Lung (tissue), 17 donors: ENCODE measurements at places on chromosomes 2 and 18.
A peak's percentile ranks its signal among the peaks of the same experiment; 100 is the strongest.

DNA sequence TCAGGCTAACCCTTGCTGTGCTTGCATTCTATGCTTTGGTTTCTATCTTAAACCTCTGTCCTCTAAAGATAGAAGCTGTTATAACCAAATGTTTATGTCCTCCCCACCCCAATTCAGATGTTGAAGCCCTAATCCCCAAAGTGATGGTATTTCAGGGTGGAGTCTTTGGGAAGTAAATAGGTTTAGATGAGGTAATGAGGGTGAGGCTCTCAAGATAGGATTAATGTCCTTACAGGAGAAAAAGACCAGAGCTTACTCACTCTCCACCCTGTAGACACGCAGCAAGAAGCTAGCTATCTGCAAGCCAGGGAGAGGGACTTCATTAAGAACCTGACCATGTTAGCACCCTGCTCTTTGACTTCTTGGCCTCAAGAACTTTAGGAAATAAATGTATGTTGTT, 362.5 kb downstream of the ERBB4 start:
- DNase-seq: no peak

DNA sequence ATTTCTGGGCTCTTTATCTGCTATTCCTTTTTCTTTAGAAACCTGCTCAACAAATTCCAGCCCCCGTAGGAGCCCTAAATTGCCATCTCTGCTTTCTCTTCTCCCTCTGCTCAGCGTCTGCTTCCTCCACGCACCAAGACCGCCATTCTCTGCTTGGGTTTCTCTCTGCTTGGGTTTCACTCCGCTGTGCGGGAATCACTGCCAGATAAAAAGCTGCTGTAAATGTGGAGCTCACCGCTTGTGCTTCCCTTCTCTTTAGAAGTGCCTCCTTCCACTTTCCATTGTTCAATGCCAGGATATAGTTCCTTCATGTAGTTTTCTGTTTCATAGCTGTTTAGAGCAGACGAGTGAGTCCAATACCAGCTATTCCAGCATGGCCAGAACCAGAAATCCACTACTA, 45.9 kb downstream of the TMEM237 start:
- DNase-seq: no peak

GRCh38 chr2:203772456-203773165, 66.2 kb downstream of the CD28 start:
- no peak for DNase-seq

- no peak for DNase-seq
These were observed 98.0 kb upstream of the TTN start for GRCh38 chr2:178905261-178905660.

- peak; percentile 76 for DNase-seq
These were observed at the start of gene CAVIN2 for GRCh38 chr2:191846515-191847476. Gene CAVIN2 (minus strand): TSS chr2:191847088. CDS start chr2:191846925, 163 bp downstream.

DNA sequence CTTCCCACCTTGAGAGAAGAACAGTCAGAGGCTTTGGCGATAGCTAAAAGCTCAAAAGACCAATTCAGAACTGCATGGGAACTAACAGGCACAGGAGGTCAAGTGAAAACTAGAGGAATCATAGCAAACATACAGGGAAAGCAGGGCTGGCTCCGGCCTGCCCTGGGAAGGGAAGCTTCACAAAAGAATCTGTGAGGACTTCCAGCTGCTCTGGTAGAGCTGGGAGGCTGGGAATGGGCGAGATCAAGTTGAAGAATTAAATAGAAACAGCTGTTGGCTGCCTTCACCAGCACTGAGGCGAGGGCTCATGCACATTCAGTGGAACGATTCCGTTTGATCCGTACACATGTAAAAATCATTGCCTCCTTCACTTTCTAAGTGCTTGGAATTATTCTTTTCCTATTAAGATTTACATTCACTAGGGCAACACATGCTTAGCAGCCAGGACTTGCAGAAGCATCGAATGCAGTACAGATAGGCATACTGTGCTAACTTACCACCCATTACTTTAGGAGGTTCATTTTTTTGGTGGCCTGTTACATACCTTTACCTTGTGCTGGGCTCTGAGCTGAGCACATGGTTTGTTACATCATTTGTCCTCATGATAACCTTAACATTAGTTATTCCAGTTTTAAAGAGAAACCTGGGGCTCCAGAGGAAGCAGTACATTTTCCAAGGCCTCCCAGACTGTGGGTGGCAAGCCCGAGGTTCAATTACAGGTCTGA, 125.4 kb upstream of the RNF152 start:
- peak; percentile 98 for DNase-seq

DNA sequence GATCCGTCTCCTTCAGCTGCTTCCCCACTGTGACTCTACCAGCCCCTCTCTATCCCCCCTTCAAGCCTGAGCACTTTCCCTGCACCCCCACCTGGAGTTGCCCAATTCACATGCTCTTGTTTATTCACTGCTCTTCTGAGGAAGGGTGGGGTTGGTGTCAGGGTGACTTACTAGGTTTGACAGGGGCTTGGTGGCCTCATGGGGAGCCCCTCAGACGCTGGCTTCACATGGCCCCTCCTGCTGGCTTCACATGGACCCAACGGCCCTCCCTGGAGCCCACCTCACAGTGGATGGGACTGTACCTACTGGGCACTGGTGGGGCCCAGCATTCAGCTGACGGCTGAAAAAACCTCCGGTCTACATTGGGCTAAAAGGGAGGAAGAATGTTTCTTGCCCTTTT, 16.7 kb upstream of the MRPL33 start:
- DNase-seq: no peak

- peak; percentile 31 for DNase-seq
These were observed 546.7 kb upstream of the ID2 start for GRCh38 chr2:8134985-8135682.

GRCh38 chr2:122543815-122544214, 788.4 kb downstream of the TSN start:
- no peak for DNase-seq

- no peak for DNase-seq
These were observed 245.6 kb upstream of the TCF4 start for GRCh38 chr18:55833543-55833942.

GRCh38 chr2:11998218-11998617, 251.8 kb downstream of the LPIN1 start:
- no peak for DNase-seq

- no peak for DNase-seq
These were observed 62.5 kb downstream of the ONECUT2 start for GRCh38 chr18:57497372-57498294.

- DNase-seq: no peak
These were observed 670 bp downstream of the GKN1 start for GRCh38 chr2:68974946-68975665.

DNA sequence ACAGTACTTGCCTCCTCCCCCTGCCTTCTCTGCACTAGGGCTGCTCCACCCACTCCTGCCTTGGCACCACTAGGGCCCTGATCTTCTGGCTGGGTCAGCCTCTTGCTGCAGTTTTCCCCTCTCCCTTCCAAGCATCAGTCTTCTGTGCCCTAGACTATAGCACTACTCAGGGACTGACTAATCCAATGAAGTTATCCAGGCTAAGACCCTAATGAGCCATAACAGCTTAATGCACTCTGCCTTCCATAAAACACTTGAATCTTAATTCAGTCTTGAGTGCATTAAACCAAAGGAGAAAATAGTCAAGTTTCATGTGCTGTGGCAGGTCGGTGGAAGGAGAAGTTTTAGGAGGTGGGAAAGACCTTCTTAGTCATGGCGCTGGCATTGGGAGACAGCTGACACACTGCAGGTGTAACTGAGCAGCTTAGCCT, 95.7 kb downstream of the BIN1 start:
- DNase-seq: no peak

- no peak for DNase-seq
These were observed 141.0 kb downstream of the PHLPP1 start for GRCh38 chr18:62856294-62856693.

DNA sequence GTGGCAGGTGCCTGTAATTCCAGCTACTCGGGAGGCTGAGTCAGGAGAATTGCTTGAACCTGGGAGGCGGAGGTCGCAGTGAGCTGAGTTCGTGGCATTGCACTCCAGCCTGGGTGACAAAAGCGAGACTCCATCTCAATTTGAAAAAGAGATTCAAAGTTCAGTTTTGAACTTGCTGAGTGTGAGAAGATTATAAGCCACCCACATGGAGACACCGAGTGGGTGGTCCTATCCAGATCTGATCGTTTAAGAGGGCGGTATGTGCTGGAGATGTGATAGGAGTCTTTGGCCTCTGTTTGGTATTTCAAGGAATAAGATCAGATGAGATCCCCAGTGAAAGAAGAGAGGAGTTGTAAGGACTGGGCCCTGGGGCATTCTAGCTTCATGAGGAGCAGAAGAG, 25.6 kb downstream of the RNF144A start:
- no peak for DNase-seq

GRCh38 chr2:37549598-37549997, 121.8 kb downstream of the CDC42EP3 start:
- no peak for DNase-seq

GRCh38 chr2:69241664-69242514, 145.1 kb downstream of the GFPT1 start:
- DNase-seq: no peak

DNA sequence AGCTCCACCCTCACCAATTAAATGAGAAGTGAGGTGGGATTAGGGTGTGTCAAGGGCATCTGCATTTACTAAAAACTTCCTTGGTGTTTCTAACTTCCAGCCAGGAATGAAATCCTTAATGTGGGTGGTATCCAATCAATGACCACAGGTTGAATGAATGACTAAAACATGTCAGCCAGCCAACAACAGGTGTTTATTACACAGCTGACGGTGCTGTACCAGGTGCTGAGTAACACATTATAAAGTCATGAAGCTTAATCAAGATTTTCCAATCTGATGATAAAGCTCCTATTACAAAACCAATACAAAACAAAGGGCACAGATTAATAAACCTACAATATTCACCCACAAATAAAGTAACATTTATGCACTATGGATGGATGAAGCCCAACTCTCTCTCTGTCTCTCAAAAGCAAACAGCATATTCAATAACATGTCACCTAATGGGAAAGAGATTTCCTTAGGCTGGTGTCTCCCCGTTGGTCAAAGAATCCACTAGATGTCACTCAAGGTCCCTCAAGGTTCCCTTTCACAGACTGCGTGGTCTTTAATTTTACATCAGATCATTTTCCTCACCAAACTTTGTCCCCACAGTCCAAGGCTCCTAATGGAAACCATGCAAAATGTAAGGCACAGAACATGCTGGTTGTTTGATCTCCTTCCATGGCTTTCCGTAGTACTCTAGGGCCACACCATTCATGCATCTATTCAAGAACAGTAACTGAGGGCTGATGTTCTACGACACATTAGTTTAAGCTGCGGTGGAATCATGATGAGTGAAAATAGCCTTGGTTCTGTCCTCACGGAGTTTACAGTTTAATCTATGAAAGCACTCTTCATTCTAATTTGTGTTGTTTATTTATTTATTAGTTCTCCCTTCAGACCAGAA, 6.4 kb upstream of the PTPN4 start:
- DNase-seq: peak; percentile 67

DNA sequence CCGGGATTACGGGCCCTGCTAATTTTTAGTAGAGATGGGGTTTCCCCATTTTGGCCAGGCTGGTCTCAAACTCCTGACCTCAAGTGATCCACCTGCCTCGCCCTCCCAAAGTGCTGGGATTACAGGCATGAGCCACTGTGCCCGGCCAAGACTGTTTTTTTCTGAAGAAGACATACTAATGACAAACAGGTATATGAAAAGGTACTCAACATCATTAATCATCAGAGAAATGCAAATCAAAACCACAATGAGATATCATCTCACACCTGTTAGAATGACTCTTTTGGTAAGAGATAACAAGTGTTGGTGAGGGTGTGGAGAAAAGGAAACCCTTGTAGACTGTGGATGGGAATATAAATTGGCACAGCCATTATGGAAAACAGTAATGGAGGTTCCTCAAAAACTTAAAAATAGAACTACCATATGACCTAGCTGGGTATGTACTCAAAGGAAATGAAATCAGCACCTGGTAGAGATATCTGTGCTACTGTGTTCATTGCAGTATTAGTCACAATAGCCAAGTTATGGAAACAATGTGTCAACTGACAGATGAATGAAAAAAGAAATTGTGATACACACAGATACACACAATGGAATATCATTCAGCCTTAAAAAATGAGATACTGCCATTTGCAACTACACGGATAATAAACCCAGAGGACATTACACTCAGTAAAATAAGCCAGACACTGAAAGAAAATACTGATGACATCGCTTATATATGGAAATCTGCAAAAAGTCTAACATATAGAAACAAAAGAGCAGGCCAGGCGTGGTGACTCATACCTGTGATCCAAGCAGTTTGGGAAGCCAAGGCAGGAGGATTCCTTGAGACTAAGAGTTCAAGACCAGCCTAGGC, 20.8 kb downstream of the SOS1 start:
- no peak for DNase-seq

DNA sequence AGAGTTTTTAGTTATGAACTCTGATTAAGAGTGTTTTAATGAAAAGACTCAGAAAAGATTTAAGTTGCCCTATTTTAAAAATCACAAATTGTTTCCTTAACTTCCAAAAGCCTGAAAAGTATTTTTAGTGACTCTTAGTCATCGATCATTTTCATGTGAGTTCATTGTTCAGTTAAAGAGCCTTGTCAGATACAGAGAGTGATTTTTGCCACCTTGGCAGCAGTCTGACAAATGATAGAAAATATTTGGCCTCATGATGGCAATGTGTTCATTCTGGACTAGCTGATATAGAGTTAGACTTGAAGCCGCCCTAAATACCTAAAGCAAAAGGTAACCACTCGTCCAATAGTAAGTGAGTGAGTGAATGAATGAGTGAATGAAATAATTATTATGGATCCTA, 225.8 kb downstream of the CPS1 start:
- no peak for DNase-seq

GRCh38 chr2:42775810-42776209, 11.9 kb upstream of the OXER1 start:
- no peak for DNase-seq

- no peak for DNase-seq
These were observed 5.7 kb downstream of the CALCRL start for GRCh38 chr2:187442378-187442777.

DNA sequence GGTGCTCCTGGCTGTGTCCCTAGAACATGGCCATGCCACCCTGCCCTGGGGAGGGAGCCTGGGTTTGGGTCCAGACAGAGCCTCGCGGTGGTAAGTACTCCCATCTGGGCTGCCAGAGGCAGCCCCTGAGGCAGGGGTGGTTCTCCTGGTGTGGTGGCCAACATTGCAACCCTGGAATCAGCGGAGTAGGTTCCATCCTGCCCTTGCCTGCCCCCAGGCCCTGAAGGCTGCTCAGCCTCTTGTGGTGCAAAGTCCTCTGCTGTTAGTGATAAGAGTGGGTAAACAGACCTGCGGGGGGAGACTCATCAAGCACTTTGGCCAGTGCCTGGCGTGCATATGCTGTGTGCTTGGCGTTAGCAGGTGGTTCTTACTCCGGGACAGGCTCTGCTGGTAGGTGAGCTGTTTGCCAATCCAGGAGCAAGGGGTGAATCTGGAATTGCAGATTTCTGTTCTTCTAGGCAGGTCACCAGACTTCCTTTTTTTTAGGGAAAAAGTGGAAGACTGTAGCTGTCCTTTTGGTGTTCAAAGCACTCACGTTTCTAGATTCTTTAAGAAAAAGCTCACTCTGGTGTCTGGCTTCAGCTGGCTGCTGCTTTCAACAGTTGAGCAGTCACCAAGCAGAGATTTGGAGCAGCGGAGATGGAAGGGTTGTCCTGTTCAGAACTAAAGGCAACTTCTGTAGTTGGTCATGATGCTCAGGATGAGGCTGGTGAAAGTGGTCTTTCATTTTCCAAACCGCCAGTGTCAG, 3.2 kb downstream of the CNNM3 start:
- DNase-seq: no peak

- no peak for DNase-seq
These were observed 31.5 kb downstream of the DOCK10 start for GRCh38 chr2:225010804-225011203.
